Hepatocyte (in vitro differentiated cells): ENCODE measurements at places on chromosomes 4 and X. TPM values are rescaled to one million over a fixed set of nuclear protein-coding genes. Genes with fewer than 3 reads are reported as not detected.

HGFAC gene
- 1.7 and 1.8 TPM in 2 replicates for polyA plus RNA-seq

DAPP1 gene
- 1.7 and 1.8 TPM in 2 replicates for polyA plus RNA-seq

UGT2B15 gene
- polyA plus RNA-seq: 35.7 and 41.0 TPM in 2 replicates

GRCh38 chr4:1506956-1507721 lies 100.9 kb upstream of the NKX1-1 start:
- no peak for DNase-seq

- DNase-seq: no peak
These were observed 45.9 kb upstream of the RHOH start for GRCh38 chr4:40150932-40151331.

DNA sequence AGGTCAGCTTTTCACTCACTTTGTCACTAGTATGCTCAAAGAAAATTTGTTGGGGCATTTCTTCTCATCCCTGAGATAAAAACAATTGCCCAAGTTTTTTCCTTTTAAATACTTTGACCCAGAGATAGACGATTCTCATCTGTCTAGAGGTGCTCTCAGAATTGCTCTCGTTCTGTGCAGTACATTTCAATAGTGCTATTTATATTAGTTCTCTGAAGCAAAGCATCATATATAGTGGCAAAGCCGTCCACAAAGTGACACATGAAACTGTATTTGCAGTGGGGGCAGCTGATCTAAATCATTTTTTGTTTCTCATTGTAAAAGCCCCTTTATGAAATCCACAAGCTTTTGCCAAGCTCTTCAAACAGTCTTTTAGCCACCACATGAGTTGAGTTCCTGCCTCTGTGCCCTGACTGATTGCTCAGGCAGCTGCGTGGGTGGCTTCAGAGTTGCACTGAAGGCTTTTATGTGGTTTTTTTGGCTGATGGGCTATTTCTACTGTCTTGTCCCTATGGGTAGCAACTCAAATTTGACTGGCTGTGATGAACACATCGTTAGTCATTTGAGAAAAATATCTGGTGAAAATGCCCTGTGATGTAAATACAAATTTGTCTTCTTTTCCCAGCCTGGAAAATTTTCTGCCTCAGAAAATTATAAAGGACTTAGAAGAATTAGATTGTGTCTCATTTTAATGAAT lies 119.1 kb upstream of the OTUD4 start:
- DNase-seq: no peak
